ENCODE measurements at places on chromosomes 3 and 15.

DNA sequence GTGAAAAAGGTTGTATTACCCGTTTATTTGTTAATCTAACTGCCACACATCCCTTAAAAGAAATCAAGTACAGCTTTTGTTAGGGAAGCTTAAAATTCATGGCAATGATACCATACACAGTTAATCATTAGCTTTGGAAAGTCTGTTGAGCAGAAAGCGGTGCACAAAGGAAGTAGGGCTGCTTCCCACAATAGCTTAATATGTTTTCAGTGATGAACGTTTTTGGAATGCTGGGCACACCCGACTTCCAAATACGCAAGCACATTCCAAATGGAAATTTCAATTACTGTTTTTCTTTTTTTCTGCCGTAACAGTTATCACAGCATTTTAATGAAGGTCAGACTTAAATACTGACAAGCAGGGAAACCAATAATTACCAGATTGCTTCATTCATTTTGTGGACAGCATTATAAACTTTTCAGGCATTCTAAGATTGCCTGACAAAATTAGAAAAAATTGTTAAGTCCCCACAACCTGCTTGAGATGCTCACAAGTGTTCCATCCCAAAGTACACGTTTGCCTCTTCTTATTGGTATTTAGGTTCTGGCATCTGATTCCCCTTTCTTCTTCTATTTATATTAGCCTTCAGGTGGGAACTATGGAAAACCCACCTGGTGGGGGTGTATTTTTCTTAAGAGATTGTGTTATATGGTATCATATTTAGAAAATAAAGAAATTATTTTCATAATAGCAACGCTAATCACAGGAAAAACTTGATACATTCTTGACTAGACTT is 1.1 kb upstream of the ECT2 start:
- no peak for DNase-seq

DNA sequence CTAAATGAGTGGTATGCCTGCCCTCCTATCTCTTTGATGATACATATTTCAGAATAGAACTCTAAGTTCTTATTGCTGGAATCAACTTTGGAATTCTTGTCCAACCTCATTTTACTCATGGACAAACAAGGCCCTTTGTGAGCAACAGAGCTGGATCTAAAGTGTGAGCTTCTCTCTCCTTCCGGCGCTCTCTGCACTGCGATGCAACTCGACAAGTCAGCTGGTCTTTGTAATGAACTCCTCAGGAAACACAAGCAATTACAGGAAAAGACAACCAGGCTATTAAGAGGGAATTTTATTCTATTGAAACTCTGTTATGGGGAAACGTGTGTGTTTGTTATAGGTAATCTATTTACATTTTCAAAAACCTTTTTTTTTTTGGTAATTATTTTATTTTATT is 20.3 kb upstream of the NRROS start:
- no peak for DNase-seq

DNA sequence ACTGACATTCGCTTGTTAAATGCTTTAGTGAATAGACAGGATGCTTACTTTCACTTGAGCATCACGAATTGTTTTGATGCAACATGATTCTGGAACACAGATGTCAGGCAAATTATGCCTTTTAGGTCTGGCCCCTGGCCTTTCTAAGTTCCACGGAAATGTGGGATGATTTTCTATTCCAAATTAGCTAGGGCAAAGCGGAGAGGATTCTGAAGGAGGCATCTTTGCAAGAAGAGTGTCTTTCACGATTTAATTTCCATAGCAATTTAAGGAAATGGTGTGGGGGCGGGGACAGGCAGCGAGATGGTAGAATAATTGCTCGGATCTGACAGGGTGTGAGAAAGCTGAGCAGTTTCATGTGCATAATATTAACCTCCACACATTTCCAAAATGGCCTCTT is 238.5 kb upstream of the KCNMB2 start:
- DNase-seq, result no peak

- DNase-seq, result no peak
Observed at GRCh38 chr15:81011593-81011992, 10.9 kb downstream of the TLNRD1 start.

- DNase-seq, result no peak
Observed at GRCh38 chr3:179544981-179545645, 17.6 kb upstream of the ACTL6A start.

All from memory B cell (primary cell).